Activated CD8-positive, alpha-beta T cell treated with anti-CD3 and anti-CD28 coated beads, Interleukin-2, amount 10 ng/mL, durations not matched to agents 7 days and 5 days (primary cell): ENCODE measurements at places on chromosomes 7 and 10. TPM values are rescaled to one million over a fixed set of nuclear protein-coding genes. Genes with fewer than 3 reads are reported as not detected.

Gene TMEM196
- not detected for total RNA-seq

Gene ZNF425
- total RNA-seq: 0.47 TPM

Gene HOXA3
- not detected for total RNA-seq

Gene ESYT2
- total RNA-seq: 85.9 TPM

Gene OR2A1
- not detected for total RNA-seq

Gene CNNM1
- 0.23 TPM for total RNA-seq

Gene SLC26A5
- total RNA-seq: not detected

Gene CDHR1
- 0.29 TPM for total RNA-seq

Gene GBX1
- not detected for total RNA-seq

Gene ODAD2
- total RNA-seq: not detected

Gene TMEM229A
- total RNA-seq: not detected

Gene HPS6
- 23.2 TPM for total RNA-seq
